Activated T-cell treated with anti-CD3 and anti-CD28 coated beads for 4 hours (primary cell): ENCODE measurements at places on chromosomes 2 and 18.

- no peak for DNase-seq
Observed at GRCh38 chr2:165596788-165597187, 127.3 kb downstream of the CSRNP3 start.

DNA sequence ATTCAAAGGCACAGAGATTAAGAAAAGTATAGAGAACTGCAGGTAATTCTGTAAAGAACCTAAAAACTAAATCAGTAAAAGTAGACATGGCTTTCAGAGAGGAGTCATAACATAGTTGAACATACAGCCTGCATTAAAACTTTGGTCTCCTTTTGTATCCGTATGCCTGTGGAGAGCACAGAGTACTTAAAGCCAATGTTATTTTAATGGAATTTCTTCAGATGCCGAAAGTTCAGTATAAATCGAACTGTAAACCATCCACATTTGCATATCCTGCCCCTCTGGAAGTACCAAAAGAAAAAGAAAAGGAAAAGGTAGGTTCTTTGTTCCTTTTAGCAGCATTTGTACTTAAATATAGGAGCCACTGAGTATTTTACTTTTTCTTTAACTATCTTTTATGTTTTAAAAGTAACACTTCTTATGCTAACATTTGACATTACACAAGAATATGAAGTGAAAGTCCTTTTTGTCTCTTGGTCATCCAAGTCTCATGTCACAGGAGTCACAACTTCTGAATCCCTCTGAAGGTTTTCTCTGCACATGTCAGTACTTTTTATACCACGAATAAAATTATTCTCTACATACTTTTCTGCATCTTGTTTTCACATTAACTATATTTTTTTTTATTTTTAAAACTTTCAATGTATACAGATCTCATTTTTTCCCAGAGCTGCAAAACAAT is 34.9 kb upstream of the ARMC9 start:
- no peak for DNase-seq

DNA sequence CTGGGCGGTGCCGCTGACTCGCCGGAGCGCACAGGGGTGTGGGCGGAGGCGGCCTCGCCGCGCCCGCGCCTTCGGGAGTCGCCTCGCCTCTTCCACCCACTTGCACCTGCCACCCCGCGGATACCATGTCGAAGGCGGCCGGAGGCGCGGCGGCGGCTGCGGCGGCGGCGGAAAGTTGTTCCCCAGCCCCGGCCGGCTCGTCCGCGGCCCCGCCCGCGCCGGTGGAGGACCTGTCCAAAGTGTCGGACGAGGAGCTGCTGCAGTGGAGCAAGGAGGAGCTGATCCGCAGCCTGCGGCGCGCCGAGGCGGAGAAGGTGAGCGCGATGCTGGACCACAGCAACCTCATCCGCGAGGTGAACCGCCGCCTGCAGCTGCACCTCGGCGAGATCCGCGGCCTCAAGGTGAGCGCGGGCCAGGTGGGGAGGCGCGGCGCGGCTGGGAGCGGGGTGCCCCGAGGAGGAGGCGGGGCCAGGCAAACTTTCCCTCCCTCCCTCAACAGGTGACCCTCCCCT is 766 bp downstream of the CCDC85A start:
- DNase-seq: no peak

- DNase-seq: no peak
Observed at GRCh38 chr2:236483102-236483501, 86.5 kb upstream of the ACKR3 start.

DNA sequence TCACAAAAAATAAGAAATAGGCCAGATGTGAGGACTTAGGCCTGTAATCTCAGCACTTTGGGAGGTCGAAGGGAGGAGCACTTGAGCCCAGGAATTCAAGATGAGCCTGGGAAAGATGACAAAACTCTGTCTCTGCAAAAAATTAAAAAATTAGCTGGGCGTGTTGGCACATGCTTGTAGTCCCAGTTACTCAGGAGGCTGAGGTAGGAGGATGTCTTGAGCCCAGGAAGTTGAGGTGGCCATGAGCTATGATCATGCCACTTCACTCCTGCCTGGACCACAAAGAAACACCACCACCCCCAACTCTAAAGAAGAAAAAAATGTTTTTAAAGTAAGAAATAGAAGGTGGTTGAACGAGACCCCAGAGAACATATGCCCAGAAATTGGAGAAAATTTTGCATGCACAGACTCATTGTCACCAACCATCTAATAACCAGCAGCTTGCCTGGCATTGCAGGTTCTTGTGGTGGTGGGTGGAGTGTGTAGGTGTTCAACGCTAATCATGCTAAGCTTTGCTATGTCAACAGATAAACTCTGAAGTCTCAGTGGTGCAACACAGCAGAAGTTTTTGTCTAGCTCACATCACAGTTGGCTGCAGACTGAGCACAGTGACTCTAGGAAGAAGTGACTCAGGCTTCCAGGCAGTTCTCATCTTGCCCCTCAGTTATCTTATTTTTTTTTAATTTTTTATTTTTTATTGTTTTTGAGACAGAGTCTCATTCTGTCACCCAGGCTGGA is 18.6 kb downstream of the ARL4C start:
- peak; percentile 38 for DNase-seq

- DNase-seq: no peak
Observed at GRCh38 chr2:96715658-96716057, 24.2 kb downstream of the LMAN2L start.

DNA sequence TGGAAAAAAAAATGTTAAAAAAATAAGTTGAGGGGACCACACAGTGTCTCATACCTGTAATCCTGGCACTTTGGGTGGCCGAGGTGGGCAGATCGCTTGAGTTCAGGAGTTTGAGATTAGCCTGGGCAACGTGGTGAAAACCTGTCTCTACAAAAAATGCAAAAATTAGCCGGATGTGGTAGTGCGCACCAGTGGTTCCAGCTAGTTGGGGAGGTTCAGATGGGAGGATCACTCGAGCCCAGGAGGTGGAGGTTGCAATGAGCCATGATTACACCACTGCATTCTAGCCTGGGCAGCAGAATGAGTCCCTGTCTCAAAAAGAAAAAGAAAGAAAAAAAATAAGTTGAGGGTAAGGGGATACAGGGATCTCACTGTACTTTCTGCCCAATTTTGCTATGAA is 6.1 kb upstream of the KYNU start:
- no peak for DNase-seq

GRCh38 chr2:46915281-46915810 is at the start of gene MCFD2:
Gene MCFD2 (minus strand): TSS chr2:46915806. CDS start chr2:46909171, 6,635 bp downstream.
- DNase-seq: peak; percentile 19

DNA sequence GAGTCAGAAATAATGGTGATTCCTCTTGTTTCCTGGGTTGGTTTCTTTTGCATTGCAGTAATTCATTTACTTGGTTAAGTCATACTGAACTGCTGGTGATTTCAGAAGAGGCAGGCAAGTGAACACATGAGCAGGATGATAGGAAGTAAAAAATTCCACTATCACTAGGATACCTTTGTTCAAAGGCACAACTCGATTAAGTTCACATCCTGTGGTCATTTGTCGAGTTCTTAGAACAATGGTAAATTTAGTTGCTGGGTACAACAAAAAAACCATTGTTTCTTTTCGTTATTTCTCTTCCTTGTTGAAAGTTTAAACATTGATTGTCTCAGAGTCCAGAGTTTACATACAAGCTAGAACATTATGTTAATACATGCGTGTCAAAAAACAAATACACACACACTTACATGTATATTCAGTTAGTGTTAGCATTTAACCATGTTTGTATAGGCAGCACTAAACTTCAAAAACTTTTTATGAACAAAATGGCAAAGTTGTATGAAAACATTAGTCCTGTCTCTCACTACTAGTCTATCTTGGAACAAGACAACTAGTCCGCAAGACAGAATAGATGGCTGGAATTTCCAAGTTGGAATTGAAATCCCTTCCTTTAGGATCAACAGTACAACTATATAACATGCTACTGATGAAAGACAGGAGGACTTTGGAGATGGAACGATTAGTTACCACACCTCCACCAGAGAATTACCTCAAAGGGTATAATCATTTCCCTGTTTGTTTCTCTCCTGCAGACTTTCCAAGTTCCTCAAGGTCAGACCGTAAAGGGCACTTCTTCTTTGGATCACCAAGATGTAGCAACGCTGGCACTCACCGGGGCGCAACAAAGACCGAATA is 26.2 kb downstream of the STK39 start:
- DNase-seq: no peak

- DNase-seq: no peak
Observed at GRCh38 chr2:101515477-101515876, 40.6 kb upstream of the RFX8 start.

GRCh38 chr2:22449696-22450095 is 935.3 kb upstream of the KLHL29 start:
- no peak for DNase-seq

- DNase-seq: no peak
Observed at GRCh38 chr2:105378921-105379383, 19.9 kb downstream of the FHL2 start.

DNA sequence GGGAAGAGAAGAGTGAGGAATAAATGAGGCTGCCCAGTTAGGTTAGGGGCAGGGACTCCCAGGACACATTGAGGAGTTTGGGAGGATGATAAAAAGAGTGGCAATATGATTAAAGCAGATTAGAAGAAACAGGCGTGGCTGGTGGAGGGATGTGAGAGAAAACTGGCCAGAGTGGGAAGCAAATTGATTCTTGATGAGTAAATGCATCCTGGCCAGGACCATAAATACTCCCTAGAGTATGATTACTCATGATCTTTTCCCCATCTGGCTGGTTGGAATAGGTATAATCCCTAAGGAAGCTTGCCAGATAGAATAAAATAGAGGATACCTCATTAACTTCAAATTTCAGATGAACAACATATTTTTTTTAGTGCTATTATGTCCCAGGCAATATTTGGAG is 21.5 kb upstream of the DAW1 start:
- no peak for DNase-seq

DNA sequence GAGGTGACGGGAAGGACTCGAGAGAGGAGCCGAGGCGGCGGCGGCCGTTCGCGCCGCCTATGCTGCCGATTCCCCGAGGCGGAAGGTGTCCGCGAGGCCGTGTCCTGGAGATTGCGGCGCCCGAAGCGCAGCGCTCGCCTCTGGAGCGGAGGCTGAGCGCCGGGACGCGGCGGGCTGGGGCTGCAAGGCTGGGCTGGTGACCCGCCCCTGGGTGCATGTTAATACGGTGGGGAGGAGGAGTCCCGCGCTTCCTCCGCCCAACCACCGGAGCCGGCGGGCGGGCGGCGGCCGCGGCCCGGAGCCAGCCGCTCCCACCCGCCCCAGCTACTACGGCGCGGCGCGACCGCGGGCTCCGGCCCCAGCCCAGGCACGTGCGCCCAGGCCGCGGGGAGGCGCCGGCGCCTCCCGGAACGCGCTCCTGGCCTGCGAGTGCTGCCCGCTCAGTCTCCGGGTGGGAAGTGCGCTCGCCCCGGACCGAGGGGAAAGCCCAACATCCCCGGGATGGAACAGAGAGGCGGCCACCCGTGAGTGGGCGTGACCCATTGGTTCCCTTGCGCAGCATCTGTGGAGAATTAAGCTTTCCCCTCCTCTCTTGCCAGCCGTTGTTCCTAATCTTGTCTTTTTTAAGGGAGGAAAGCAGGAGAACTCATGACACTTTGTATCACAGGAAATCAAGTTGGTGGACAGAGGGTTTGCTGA is at the start of gene DLGAP1:
Gene DLGAP1, minus strand, starts transcription at position 195 of the 699 bp plus-strand sequence.
- no peak for DNase-seq

- DNase-seq: no peak
Observed at GRCh38 chr2:152050341-152050740, 48.5 kb downstream of the CACNB4 start.

DNA sequence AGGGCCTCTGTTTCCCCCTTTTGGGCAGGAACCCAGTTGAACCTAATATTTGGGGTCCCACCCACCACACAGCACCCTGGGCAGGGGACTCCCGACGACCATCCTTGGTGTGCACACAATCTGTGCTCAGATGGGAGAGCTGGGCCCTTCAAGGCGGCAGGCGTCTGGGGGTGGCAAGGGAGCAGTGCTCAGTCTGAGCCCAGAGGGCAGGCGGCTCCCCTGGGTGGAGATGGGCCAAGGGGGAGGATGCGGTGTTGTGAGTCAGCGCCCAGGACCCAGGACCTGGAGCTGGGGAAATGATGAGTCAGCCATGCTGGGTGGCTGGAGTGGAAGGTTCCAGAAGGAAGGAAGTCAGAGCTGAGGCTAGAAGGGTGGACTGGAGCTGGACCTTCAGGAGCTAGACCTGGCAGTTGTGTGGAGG is 3.8 kb downstream of the PROM2 start:
- no peak for DNase-seq

DNA sequence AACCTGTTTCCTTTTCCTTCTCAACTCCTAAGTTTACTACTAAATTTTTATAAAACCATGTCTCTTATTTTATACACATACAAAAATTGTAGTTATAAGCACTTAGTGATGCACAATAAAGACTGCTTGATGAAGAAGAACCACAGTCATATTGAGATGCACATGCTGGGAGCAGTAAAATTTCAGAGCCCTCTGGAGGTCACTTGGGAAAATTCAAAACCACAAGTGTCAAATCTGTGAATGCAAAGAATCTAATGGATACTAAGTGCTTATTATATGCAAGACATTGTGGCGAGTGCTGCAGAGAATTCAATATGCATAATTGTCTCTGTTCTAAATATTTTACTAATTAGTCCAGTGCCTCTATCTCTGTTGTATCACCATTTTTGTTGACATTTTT is 180.5 kb downstream of the VWC2L start:
- no peak for DNase-seq

DNA sequence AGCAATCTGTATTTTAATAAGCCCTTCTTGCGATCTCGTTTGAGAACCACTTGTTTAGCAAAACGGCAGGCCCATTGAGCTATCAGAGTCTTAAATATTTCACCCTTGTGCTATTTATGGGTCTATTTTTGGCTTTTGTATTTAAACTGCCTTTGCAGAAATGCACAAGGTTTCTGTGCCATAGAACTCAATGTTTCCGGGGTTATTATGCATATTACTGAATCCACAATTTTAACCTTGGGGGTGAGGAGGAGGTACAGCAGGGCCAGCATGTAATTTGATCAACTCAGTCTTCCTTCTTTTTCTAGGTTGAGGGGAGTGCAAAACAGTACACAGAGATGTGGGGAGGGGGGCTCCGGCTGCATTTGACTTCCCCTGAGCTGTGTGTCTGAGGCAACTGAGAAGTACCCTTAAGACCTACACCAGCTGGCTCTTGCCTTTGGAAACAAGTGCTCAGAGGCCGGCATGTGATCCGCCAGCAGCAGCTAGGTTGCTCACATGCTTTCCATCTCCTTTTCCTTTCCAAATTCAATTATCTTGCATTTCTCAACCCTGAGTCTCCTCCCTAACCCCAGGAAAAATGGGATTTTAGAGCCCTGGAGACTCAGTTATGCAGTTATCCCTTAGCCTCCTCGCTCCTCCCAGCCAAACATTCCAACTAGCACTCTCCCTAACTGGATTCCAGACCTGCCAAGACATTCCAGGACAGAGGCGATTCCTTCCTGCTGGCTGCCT is 103.0 kb downstream of the HNRNPLL start:
- no peak for DNase-seq

DNA sequence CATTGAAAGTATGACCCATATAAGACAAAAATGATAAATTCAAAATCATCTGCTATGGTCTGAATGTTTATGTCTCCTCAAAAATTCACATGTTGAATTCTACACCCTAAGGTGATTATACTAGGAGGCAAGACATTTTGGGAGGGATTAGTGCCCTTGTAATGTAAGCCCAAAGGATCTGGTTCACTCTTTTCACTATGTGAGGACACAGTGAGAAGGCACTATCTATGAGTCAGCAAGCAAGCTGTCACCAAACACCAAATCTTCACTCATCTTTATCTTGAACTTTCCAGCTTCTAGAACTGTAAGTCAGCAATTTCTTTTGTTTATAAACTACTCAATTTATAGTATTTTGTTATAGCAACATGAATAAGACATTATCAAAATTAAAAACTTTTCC is 284.7 kb upstream of the ZC3H15 start:
- DNase-seq: no peak

- DNase-seq: no peak
Observed at GRCh38 chr2:78070693-78071092, 548.5 kb upstream of the LRRTM4 start.

GRCh38 chr2:66925128-66925527 is 472.0 kb upstream of the ETAA1 start:
- DNase-seq: no peak
